ENCODE measurements at places on chromosomes 7 and 10.
A peak's percentile ranks its signal among the peaks of the same experiment; 100 is the strongest.

- no peak for ATAC-seq
Observed at GRCh38 chr7:155173905-155174304, 103.8 kb downstream of the HTR5A start.

- ATAC-seq, result no peak
Observed at GRCh38 chr7:148815612-148816011, 68.5 kb downstream of the EZH2 start.

- ATAC-seq, result no peak
Observed at GRCh38 chr7:37009125-37009675, 284.9 kb upstream of the AOAH start.

DNA sequence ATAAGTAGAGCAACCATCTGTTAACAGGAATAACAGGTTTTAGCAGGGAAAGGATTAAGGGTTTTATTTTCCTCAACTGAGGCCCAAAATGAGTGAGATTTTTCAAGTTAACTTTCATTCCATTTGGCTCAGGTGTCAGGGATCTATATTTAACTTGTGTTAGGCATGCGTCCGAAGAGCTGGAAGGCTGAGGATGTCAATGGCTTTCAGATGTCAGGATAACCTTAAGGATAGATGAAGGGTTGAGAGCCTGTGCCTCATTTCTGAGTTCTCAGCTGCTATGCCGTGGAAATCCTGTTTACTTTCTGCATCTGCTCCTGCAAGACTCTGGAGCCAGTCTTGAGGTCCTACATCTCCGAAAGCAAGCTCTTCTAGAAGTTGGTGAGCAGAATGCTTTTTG lies 36.4 kb upstream of the CD36 start:
- no peak for ATAC-seq

- ATAC-seq, result no peak
Observed at GRCh38 chr10:84261236-84261915, 16.5 kb downstream of the RGR start.

DNA sequence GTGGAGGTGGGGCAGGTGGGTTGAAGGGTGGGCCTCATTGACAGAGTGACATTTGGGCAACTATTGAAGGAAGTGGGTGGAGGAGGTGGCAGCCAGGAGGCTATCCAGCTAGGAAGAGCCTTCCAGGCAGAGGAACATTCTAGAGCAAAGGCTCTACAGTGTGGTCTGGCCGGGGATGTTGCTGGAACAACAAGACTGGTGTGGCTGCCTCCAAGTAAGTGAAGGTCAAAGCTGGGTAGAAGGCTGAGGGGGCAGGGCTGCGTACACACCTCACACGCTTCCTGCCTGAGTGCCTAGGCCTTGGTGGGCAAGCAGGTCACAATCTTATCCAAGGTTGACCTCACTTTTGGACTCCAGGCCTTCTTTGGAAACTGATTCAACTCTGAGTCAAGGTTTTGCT lies 6.6 kb downstream of the CPA1 start:
- no peak for ATAC-seq

GRCh38 chr7:92058040-92058439 lies 76.2 kb downstream of the CYP51A1 start:
- ATAC-seq, result no peak

- no peak for ATAC-seq
Observed at GRCh38 chr7:76220185-76221057, 18.7 kb downstream of the SRRM3 start.

DNA sequence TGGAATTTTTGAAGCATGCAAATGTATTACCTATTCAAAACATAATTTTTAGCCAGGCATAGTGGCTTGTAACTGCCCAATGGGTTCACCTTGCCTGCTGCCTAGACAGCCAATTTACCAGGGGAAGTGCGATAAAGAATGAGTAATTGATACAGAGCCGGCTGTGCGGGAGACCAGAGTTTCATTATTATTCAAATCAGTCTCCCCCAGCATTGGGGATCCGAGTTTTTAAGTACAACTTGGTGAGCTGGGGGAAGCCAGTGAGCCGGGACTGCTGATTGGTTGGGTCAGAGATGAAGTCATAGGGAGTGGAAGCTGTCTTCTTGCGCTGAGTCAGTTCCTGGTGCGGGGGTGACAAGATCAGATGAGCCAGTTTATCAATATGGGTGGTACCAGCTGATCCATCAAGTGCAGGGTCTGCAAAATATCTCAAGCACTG lies 29.1 kb upstream of the NRBF2 start:
- ATAC-seq, result peak; percentile 36

- no peak for ATAC-seq
Observed at GRCh38 chr10:46028584-46029460, 1.6 kb downstream of the NCOA4 start.
